ENCODE measurements at places on chromosomes 12 and 14. TPM values are rescaled to one million over a fixed set of nuclear protein-coding genes. Genes with fewer than 3 reads are reported as not detected.

The NKX2-1 gene
- not detected for total RNA-seq

The DEGS2 gene
- total RNA-seq: 0.16 TPM

DNA sequence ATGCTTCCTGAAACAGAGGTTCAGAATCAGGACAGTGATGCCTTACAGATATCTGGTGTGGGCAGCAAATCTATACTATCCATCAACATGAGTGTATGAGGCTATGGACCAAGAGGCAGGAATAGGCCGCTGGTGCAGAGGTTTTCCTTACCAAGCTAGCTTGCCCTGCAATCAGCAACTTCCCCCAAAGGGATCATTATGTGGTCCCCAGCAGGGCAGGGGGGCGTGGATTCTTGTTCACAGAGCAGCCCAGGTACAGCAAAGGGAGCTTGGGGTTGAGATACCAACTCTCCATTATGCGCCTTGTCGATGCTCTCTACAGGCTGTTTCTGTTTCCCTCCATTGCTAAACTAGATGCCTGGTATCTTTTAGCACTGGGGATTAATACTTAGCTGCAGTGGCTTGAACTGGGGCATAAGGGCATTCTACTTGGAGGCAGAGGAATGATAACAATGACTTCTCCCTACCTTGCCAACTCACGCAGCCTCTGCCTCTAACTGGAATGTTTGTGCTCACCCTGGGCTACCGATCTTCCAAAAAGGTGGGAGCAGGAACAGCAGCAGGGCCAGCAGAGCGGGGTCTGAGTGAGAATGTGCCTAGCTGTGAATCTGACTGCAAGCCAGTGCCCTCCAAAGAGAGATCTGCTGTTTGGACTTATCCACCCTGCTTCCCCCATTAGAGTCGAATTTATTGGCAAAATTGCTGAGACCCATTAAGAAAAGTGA lies 10.3 kb upstream of the KRT1 start:
- H3K36me3 ChIP-seq: no peaks in the 10 kb centered on the region
- no peak overlapping the region for H3K27ac ChIP-seq
- no peak for DNase-seq
- H3K4me1 ChIP-seq: peaks cover 16% of the 10 kb centered on the region
- H3K27me3 ChIP-seq: peaks cover 53% of the 10 kb centered on the region
- H3K4me3 ChIP-seq: no peak overlapping the region

The COQ10A gene
- total RNA-seq: 15.9 TPM

The PLCZ1 gene
- total RNA-seq: not detected

The ADCY4 gene
- 2.3 TPM for total RNA-seq

DNA sequence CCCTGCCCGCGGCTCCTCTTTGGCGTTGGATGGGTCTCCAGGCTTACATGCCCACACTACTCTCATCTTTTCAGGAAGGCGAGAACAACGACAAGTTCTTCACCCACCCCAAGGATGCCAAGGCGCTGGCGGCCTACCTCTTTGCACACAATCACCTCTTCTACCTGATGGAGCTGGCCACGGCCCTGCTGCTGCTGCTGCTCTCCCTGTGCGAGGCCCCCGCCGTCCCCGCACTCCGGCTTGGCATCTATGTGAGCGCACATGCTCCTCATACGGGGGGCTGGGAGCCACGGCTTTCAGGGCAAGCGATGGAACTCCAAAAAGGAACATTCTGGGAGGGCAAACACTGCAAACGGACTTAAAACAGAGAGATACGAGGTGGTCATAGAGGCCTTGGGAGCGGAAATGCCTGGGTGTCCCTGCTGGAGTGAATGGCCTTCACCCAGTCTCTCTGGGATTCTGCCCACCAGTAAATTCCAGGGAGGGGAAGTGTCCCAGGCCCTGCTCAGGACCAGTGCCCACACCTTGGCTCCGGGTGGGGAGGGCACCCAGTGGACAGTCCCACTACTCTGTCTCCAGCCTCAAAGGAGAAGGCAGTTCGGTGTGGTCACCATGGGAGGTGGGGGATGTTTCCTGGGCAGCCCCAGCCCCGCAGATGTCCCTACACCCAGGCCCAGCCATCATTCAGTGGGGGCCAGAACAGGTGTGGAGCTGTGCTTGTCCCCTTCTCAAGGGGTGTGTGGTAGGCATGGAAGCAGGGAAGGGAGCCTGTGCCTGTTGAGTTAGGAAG lies 45.0 kb downstream of the TPCN1 start:
- no peaks in the 10 kb centered on the region for H3K27me3 ChIP-seq
- no peak overlapping the region for H3K4me3 ChIP-seq
- peaks cover 28% of the 10 kb centered on the region for H3K4me1 ChIP-seq
- H3K27ac ChIP-seq: no peak overlapping the region
- DNase-seq: no peak
- peaks cover 51% of the 10 kb centered on the region for H3K36me3 ChIP-seq

DNA sequence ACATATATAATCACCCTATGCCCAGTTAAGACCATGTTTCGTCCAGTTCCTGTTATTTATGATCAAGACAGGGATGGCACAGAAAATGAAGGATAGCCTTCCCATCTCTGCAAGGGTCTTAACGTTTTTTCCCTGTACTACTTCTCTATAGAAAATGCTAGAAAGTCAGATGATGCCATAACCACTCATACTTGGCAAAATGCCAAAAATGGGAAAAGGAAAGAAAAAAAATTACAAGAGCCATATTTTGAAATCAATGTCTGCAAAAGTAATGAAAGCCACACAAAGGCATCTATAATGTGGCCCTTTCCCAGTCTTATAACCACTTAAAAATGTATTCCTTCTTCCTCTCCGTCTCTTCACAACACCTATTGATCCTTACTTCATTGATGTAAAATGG lies 1.8 kb upstream of the MYL6B start:
- peaks cover 36% of the 10 kb centered on the region for H3K4me1 ChIP-seq
- peak overlapping the region; percentile 65 for H3K4me3 ChIP-seq
- H3K27me3 ChIP-seq: no peaks in the 10 kb centered on the region
- peak overlapping the region; percentile 98 for H3K27ac ChIP-seq
- DNase-seq: no peak

DNA sequence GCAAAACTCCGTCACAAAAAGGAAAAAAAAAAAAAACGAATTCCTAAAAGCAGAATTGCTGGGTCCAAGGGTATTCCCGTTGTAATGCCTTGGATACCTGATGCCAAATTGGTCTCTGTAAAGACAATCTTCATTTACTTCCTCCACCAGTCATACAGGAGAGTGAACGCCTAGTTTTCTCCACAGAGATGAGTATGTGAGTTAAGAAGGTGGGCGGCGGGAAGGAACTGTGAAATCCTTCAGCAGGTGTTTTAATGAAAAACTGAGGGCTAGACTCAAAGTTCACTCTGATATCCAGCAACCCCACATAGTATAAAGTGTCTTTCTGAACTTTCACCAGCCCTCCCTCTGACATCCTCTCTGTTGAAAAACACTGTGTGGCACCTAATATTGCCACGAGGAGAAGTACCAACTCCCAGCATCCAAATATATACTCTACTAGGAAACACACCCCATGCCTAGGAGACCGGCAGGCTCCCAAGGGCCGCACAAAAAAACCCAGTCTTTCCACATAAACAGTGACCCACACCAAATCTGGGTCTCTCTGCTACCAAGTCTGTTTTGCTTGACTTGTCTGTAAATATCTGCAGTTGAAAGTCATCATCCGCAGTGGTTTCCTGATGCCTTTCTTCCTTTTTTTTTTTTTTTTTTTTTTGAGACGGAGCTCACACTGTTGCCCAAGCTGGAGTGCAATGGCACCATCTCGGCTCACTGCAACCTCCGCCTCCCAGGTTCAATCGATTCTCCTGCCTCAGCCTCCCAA lies 30.3 kb upstream of the FOXN3 start:
- no peaks in the 10 kb centered on the region for H3K27me3 ChIP-seq
- peaks cover 20% of the 10 kb centered on the region for H3K36me3 ChIP-seq
- no peak overlapping the region for H3K4me3 ChIP-seq
- H3K27ac ChIP-seq: peak overlapping the region; percentile 58

DNA sequence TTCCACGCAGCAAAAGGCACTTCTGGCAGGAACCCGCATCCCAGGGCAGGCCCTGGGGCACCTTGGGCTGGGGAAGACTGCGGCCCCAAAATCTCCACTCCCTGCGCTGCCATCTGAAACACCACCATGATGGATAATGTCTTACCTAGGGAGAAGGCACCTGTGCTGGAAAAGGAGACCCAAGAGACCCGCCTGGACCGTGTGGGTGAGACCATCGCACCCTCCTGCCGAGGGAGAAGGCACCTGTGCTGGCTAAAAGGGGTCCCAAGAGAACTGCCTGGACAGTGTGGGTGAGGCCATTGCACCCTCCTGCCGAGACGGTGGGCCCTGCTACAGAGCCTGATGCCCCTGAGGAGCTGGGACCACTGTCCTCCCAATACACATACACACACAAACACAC lies 24.8 kb upstream of the INF2 start:
- no peak for DNase-seq
- peaks cover 13% of the 10 kb centered on the region for H3K27me3 ChIP-seq

DNA sequence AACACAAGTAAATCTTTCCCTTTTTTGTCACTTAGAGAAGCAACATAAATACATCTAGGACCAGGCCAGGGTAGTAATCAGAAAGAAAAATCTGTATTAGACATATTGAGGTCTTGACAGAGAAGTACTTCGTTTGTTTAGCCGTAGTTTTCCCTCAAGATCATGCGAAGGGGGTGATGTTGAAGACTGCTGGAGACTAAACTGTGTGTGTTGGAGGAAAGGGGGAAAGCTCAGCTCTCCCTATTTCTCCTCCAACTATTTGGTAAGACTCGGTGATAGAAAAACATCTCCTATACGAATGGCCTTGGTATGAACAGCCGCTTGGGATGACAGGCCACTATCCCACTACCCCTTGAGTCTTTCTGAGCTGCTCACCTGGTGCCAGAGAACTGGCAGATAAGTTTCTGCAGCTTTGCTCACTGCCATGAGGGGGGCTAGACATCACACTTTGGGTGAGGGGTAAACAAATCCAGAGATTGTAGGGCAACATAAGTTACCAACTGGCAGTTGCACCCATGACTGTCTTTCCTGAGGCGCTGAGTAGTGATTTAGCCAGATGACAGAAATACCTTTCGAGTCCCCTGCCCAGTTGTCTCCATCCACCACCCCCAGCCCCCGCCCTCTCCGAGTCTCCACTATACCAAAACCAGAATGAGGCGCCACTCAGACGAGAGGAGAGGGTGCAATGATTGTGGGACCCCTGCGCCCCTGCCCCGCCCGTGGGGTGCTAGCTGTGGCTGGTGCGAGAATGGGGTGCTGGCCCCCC lies 685 bp downstream of the VAMP1 start:
- no peak for DNase-seq
- no peaks in the 10 kb centered on the region for H3K27me3 ChIP-seq
- H3K4me1 ChIP-seq: peaks cover 51% of the 10 kb centered on the region
- peak overlapping the region; percentile 88 for H3K4me3 ChIP-seq
- peak overlapping the region; percentile 86 for H3K27ac ChIP-seq

- no peaks in the 10 kb centered on the region for H3K36me3 ChIP-seq
- H3K4me3 ChIP-seq: no peak overlapping the region
- H3K4me1 ChIP-seq: peaks cover 1% of the 10 kb centered on the region
- H3K27me3 ChIP-seq: peaks cover 12% of the 10 kb centered on the region
These were observed 71.6 kb downstream of the PDE6H start for GRCh38 chr12:15044471-15044870.

DNA sequence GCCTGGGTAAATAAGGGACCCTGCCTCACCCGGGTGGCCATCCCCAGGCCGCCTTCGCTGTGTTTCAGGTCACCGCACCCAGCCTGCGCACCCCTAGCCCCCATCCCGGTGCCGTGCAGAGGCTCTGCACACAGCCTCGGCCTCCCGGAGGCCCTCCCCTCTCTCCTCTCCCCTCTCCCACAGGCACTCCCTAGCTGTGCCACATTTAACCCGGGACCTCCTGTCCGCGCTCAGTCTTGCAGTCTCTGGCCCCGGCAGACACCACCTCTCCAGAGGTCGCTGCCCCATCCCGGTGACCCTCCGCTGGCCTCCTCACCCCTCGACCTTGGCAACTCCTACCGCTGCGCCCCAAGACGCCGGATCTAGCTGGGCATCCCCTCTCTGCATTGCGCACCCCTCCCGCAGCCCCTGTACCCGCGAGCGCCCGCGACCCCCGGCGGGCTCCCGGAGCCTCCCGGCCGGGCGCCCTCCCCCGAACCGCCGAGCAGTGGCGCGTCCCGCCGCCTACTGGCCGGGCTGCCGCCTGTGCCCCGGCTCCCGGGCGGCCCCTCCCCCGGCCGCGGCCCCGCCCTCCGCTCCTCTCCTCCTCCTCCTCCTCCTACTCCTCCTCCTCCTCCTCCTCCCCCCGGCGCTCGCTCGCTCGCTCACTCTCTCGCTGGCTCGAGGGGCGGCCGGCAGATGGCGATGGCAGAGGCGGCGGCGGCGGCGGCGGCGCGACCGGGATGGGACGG lies 120.7 kb downstream of the AACS start:
- no peak within 1 kb of the TSS for H3K27ac ChIP-seq
- H3K4me3 ChIP-seq: no peak within 1 kb of the TSS
- peak; percentile 48 for DNase-seq
- peaks cover 63% of the 10 kb centered on the region for H3K27me3 ChIP-seq
- peaks cover 3% of the 10 kb centered on the region for H3K4me1 ChIP-seq
- no peaks in the 10 kb centered on the region for H3K36me3 ChIP-seq

DNA sequence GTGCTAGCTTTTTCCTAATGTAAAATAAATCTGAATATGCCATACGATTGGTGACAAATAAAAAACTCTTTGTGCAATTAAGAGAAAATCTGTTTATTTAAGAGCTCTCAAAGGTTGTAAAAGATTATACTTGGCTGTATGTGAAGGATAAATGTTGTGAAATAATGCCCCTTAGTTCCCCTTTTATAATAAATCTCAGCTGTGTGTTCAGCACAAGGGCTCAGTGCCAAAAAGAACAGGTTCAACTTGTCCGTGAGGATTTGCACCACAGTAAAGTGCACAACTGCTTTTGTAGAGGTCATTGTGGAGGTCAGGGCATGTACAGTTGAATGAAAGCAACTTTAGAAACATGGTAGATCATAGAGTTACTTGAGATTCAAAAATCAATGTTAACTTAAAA lies 118.6 kb downstream of the TRMT5 start:
- H3K27me3 ChIP-seq: peaks cover 8% of the 10 kb centered on the region
- DNase-seq: no peak
- H3K4me1 ChIP-seq: peaks cover 7% of the 10 kb centered on the region
- no peak overlapping the region for H3K27ac ChIP-seq

- H3K36me3 ChIP-seq: no peaks in the 10 kb centered on the region
- H3K27me3 ChIP-seq: peaks cover 32% of the 10 kb centered on the region
- DNase-seq: no peak
- H3K27ac ChIP-seq: no peak overlapping the region
- no peaks in the 10 kb centered on the region for H3K4me1 ChIP-seq
These were observed 440.6 kb upstream of the CCDC196 start for GRCh38 chr14:66045572-66046021.

The DPPA3 gene
- total RNA-seq: not detected

- no peak overlapping the region for H3K4me3 ChIP-seq
- no peak for DNase-seq
- peaks cover 10% of the 10 kb centered on the region for H3K4me1 ChIP-seq
- no peak overlapping the region for H3K27ac ChIP-seq
- H3K36me3 ChIP-seq: no peaks in the 10 kb centered on the region
These were observed 42.0 kb upstream of the CHST11 start for GRCh38 chr12:104414581-104415341.
